ENCODE measurements at places on chromosomes 6 and 20.

DNA sequence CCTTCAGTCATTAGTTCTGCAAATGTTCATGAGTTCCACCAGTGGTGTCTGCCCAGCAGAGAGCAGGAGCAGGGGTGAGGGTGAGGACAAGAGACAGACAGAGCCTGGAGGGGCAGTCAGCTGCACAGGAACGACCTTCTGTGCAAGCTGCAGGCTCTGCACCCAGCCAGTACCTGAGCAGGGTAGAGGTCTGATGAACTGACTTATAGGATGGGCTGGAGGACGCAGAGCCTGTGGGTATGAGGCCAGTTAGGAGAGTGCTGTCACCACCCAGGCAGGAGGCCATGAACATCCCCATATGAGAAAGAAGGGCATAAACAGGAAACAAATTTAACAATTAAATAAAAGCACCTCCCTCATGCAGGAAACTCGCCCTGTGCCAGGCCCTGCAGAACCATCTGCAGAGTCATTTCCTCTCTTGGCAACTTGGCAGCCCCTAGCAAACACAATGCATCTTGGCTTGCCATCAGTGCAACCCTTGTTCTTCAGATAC, 17.9 kb downstream of the C6orf15 start:
- no peak for DNase-seq

- no peak for DNase-seq
Observed at GRCh38 chr6:129130959-129131681, 248.2 kb downstream of the LAMA2 start.

- no peak for DNase-seq
Observed at GRCh38 chr6:88449770-88450169, 283.6 kb upstream of the CNR1 start.

DNA sequence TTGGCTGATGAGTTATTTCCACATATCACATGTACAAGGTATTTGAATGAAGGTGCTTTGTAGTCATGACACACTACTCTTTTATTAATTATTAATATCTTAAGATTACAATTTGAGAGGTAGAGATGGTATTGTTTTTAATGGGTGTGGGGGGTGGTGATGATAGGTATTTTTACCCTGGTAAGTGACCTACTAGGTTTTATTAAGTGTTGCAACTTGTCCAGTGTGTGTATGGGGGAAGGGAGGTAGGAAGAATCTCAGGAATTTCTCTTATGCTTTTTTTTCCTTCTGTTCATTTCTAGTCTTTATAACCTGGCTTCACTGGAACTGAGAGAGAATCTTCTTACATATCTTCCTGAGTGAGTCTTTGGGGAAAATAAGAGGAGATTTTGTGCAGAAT, 101.4 kb downstream of the LRRC1 start:
- no peak for DNase-seq
